ENCODE measurements at places on chromosomes 2 and 18.

GRCh38 chr2:240195316-240195861 lies 54.9 kb upstream of the OTOS start:
- no peak for DNase-seq

DNA sequence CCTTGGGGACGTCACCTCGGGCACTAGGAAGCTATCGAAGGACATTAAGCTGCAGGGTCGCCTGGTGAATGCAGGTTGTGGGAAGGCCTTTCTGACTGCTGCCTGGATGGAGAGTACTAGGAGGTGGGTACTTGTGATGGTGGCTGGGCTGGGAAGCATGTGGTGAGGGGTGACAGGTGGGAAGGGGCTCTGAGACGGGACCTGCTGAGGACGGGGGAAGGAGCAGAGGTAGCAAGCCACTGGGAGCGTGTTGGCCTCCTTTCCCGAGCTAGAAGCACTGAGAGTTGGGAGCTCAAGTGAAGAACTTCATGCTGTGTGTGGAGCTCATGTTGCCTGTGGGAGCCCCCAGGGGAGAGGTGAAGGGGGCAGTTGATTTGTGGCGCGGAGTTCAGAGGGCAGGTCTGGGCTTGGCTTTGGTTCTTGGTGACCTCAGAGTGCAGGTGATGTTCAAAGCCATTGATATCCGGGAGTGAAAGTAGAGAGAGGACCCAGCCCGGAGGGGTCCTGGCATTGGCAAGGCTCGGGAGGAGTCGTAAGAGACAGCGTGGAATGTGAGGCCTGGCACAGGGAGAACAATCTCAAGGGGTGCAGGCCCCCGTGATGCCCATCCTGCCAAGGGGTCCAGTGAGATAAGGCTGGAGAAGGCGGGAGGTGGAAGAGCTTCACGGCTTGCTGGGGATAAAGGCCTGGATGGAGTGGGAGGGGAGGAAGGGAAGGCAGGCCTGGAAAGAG lies 13.2 kb downstream of the MROH2A start:
- DNase-seq: no peak

- no peak for DNase-seq
These were observed 24.5 kb upstream of the TGIF1 start for GRCh38 chr18:3425446-3425845.

- DNase-seq: no peak
These were observed 4.3 kb upstream of the SPATA3 start for GRCh38 chr2:230991598-230991997.

- DNase-seq: no peak
These were observed 38.4 kb upstream of the MYO1B start for GRCh38 chr2:191206613-191207471.

DNA sequence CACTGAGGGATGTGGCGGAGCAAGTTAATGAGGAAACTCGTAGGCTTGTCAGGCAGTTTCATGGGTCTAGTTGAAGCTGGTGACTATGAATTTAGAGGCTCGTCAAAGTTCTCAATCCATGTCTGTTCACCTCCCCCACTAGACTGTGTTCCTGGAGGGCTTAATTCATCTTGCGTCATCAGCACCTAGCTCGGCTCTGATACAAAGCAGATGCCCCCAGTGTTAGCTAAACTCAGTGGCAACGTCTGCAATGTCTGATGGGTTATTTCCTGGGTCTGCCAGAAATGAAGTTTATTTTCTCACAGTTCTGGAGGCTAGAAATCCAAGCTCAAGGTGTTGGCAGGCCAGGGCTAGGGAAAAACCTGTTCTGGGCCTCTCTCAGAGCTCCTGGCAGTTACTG lies 140.6 kb downstream of the PID1 start:
- DNase-seq: no peak

GRCh38 chr2:239920693-239921365 lies 104.3 kb downstream of the NDUFA10 start:
- DNase-seq: no peak

DNA sequence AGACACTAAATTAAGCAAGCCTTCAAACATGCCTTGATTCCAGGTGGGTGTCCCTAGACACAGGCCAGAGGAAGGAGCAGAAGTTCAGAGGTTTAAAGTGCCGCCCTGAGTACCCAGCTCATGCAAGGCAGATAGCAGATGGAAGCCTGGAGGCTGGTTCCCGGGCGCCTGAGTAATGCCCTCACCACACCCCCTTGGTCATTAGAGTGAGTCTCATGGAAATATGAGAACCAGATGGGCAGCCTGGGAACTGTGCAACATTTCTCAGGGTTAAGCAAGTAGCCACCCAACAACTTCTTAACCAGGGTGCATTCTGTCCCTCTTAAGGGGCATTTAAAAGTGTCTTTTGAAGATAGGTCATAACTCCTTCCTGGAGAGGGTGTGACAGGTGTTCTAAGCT lies 44.1 kb downstream of the TGFA start:
- DNase-seq: no peak
